ENCODE measurements at places on chromosomes 7 and 10. TPM values are rescaled to one million over a fixed set of nuclear protein-coding genes. Genes with fewer than 3 reads are reported as not detected.

UNCX gene
- not detected for total RNA-seq

CUZD1 gene
- total RNA-seq: 0.39 TPM

CNPY1 gene
- not detected for total RNA-seq

CAV1 gene
- total RNA-seq: 1,157 TPM

TMEM229A gene
- not detected for total RNA-seq

FAM25A gene
- not detected for total RNA-seq

Data from placental epithelial cell (primary cell).